Stimulated activated CD8-positive, alpha-beta memory T cell treated with anti-CD3 and anti-CD28 coated beads, Interleukin-7, amount 100 ng/mL, for 1 hour (primary cell): ENCODE measurements at places on chromosomes 1 and 21.

DNA sequence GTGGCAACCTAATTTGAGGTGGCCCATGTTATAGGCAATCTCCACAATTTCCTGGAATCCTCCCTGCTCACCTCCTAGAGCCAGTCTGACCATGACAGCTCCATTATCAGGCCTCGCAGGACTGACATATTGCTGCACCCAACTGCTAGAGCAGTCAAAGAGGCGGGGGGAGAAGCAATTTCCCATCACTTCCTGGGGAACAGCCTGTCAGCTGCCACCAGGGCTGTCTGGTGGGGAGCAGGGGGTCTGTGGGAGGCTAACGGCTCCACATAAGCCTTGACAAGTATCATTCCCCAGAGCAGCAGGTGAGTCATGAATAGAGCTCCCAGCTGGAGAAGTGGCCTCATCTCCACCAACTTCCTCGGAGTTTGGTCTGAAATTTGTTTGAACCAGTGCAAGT, 322.9 kb downstream of the MATN1 start:
- no peak for DNase-seq

GRCh38 chr1:172627702-172628101, 31.2 kb upstream of the FASLG start:
- DNase-seq, result no peak

GRCh38 chr1:226529891-226530290, 18.7 kb upstream of the STUM start:
- no peak for DNase-seq

DNA sequence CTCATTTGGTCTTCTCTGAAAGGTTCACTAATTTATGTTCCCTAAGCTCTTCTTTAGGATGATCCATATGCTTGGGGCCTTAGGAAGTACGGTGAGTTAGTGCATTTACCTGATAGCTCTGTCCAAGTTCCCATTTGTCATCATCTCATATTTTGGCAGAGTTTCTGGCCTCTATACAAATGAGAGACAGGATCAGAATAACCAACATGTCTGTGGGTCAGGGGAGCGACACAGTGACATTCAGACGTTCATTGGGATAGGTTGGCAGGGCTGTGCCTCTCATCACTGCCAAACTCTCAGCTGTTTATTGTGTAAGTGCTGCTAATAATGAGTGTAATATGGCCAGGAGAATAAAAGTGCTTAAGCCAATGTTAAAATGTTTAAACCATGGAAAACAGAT, 561.1 kb upstream of the ZRANB2 start:
- DNase-seq, result no peak

- DNase-seq, result no peak
Observed at GRCh38 chr21:29228306-29228705, 70.4 kb upstream of the BACH1 start.

DNA sequence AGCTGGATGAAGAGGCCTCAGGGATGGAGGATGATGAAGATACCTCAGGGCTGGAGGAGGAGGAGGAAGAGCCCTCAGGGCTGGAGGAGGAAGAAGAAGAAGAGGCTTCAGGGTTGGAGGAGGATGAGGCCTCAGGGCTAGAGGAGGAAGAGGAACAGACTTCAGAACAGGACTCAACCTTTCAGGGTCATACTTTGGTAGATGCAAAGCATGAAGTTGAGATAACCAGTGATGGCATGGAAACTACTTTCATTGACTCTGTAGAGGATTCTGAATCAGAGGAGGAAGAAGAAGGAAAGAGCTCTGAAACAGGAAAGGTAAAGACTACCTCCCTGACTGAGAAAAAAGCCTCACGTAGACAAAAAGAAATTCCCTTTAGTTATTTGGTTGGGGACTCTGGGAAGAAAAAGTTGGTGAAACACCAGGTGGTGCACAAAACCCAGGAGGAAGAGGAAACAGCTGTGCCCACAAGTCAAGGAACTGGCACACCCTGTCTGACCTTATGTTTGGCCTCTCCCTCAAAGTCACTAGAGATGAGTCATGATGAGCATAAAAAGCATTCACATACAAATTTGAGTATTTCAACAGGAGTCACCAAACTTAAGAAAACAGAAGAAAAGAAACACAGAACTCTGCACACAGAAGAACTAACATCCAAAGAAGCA, 15.4 kb downstream of the L1TD1 start:
- no peak for DNase-seq

- DNase-seq, result no peak
Observed at GRCh38 chr1:40838980-40839942, 22.9 kb downstream of the CITED4 start.

- DNase-seq, result no peak
Observed at GRCh38 chr1:174021591-174022079, 522 bp downstream of the RC3H1 start.
